ENCODE measurements at places on chromosomes 2 and 18. TPM values are rescaled to one million over a fixed set of nuclear protein-coding genes. Genes with fewer than 3 reads are reported as not detected.

ALPG gene
- not detected for total RNA-seq

MRO gene
- total RNA-seq = 3.5 TPM

ANKRD23 gene
- 1.5 TPM for total RNA-seq

ONECUT2 gene
- under 0.01 TPM for total RNA-seq

FEV gene
- not detected for total RNA-seq

TEX44 gene
- not detected for total RNA-seq

ZNF532 gene
- 73.6 TPM for total RNA-seq

SLC16A14 gene
- 1.3 TPM for total RNA-seq

CROCC2 gene
- total RNA-seq = not detected

ITGB1BP1 gene
- total RNA-seq = 114 TPM

DNA sequence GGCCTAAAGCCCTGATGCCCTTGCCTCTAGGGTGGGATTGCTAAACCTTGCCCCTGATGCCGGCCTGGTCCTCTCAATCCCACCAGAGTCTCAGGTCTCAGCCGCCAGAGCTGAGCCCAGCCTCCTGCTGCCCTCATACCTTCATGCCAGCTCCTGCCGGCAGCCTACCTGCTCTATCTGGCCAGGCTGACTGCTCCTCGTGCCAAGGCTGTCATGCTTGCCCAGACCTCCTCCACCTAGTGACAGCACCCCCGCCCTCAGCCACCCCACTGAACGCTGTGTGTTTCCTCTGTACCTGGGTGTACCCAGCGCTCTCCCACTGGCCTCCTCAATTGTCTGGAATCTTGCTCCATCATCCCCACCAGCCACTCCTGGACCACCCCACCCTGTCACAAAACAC, 120.1 kb downstream of the CACNB4 start:
- no peak for DNase-seq

DNA sequence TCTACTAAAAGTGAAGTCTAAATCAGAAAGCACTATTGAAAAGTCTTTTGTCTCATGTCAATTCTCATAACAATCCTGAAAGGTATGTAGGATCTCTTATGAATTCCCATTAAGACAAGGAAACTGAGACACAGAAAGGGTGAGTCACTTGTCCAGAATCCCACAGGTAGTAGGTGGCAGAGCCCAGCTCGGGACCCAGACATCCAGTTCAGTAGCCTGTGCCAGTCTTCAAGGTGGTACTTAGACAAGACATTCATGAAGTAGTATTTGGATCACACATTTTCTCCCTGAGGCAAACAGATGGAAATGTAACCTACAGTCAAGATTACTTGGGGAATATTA, 14.8 kb upstream of the PARD3B start:
- no peak for DNase-seq

- DNase-seq = no peak
Measured at GRCh38 chr18:8036551-8036950, 469.4 kb downstream of the PTPRM start.

DNA sequence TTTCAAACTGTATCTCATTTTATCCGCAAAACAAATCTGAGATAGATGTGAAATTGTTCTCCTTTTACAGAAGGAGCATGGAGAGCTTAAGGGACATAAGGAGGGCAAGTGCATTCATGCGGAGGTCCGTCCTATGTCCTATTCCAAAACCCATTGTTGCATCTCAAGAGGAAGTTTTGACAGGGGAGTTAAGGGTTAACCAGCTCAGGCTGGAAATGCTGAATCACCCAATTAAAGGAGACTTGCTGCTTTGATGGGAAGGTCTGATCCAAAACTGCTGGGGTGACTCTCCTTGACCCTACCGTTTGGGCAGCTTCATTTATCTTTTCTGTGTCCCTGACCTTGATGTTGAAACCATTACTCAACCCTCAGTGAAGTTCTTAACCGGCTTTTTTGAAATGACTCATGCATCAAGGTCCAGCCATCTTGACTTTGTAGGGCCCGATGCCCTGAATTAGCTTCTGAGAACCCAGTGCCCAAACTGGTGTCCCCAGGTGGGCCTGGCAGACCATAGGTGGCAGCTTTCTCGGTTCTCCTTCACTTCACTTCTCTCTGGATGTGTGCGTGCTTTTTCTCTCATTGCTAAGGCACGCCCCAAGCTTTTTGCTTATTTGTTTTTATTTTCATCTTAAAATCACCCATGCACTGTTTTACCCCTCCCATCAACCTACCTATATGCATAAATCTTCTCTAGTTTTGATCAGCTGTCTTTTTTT, 15.9 kb upstream of the TXNDC2 start:
- no peak for DNase-seq

- DNase-seq = no peak
Measured at GRCh38 chr18:80023173-80023572, 11.1 kb upstream of the RBFA start.

DNA sequence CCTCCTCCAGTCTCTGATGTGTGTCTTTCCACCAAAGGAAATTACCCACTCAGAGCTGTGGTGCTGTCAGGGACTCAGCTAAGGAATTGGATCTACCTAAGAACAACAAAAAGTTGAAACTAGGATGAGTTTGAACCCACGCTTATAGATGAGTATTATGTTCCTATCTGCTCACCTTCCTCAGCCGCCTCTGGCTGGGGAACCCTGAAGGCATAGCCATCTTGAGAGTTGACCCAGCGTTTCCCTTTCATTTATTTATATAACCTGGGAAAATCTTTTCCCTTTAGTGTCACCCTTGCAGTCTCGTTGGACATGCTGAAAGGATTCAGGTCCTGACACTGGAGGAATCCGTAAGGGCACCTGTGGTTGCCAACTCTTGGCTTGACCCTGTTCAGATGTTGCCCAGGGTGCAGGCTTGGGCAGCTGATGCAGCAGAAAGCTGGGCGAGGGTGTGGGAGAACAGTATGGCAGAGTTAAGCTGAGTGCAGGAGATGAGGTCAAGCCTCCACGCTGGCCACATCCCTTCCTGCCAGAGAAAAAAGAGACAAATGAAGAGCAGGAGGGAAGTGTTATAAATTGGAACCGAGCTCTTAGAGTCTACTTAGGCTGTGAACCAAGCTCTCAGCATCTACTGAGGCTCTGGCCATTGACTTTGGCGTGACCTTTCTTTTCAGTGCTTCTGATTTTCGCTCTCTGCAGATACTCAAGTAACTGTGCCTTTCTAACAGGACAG, 1.9 kb downstream of the CDH20 start:
- DNase-seq = no peak

- DNase-seq = no peak
Measured at GRCh38 chr2:72934683-72935610, 17.6 kb downstream of the EMX1 start.

DNA sequence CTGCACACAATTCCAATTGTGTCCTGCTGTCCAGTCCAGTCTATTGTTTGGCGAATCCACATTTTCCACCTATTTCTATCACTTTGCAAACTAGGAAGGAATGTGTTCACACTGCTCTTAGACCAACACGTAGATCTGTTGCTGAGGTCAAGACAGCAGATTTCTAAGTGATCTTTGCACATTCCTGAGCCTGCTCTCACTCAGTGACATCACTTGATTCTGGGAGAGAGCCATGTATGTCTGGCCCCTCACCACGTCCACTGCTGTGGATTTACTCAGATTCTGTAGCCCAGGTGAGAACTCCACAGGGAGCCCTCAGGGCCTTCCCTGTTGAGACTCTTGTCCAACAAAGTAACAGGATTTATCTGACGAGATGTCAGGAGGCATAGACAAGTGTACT, 317.2 kb downstream of the TSN start:
- DNase-seq = no peak

DNA sequence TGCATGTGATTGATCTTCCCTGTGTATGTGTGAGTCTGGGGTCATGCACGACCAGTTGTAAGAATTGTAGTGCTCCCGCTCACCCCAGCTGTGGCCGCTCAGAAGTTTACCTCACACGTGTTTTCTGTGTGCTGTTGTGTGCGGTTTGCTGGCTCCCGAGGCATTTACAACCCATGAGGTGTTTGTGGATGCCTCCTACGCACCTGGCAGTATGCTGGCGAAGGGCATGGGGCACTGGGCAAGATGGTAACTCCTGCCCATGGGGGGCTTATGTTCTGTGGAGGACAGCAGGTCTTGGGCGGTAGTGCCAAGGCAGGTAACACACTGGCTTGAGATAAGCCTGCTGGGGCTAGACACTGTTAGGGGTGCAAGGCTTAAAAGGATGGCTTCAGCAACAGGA, 102.6 kb upstream of the HS6ST1 start:
- no peak for DNase-seq

DNA sequence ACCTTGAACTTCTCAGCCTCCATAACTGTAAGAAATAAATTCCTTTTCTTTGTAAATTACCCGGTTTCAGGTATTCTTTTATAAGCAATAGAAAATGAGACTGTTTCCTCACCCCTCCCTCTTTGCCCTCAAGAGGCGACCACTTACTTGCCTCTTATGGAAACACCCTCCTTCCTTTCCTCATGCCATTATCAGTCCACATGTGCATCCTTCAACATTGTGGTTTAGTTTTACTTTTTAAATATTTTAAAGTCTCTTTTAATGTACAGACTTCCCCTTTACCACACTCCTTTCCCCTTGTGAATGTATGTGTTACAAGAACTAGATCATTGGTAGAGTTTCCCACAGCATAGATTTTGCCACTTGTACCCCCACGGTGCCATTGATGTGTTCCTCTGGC, 202.4 kb upstream of the SIX2 start:
- DNase-seq = no peak

DNA sequence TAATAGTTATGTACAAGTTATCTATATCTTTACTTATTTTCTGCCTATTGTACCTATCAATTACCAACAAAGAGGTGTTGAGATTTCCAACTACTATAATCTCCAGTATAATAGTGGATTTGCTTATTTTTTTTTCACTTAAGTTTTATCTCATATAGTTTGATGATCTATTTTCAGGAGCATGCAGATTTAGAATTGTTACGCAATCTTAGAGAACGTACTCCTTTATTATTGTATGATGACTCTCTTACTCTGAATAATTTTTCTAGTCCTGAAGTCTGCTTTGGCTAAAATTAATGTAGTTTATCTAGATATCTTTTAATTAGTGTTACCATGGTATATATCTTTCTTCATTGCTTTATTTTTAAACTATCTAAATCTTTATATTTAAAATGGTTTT, 205.2 kb downstream of the SCG2 start:
- DNase-seq = no peak

DNA sequence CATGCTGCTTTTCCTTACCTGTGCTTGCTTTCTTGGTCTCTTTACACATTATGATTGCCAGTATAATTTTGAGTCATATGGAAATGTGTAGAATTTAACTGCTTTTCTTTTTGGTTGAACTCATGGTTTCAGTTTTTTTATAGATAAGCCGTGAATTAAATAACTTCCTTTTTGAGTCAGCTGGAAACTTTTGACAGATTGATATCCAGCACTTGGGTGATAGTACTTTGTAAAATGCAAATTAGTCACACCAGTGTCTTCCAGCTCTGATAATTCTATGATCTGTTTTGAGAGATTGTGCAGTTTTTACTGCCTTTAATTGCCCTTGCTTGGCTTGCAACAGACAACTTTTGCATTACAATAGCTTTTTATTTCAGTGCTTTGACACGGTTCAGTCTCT, 86.4 kb downstream of the NCOA1 start:
- no peak for DNase-seq

- DNase-seq = no peak
Measured at GRCh38 chr2:71747559-71747958, 294.2 kb downstream of the DYSF start.

DNA sequence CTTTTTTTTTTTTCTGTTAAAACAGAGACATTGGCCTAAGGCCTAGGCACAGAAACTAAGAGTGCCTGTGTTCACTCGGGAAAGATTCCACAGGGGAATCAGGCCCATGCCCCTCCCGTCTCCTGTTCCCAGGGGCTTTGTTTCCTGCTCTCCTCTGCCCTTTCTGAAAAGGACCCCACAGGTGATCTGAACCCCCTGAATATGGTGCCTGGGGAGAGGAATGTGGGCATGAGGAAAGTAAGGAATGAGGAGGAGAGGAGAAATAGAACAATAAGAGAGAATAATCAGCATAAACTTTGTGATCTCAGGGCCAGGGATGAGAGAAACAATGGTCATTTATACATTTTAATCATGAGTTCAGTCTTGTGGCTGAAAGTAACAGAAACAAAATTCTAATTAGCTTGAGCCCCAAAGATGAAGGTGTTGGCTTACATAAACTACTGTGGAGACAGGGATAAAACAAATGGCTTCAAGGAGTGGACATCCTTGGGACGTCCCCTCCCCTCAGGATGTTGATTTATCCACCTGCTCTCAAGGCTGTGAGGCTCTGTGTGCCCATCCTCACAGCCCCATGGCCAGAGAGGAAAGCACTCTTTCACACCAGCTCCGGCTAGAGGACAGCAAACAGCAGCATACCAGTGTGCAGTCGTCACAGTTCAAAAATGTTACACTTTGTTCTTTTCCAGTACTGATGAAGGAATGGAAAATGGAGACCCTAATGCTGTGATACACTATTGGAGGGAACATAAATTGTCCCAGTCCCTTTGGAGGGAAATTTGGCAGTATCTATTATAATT, 46.4 kb upstream of the MRPL33 start:
- no peak for DNase-seq

DNA sequence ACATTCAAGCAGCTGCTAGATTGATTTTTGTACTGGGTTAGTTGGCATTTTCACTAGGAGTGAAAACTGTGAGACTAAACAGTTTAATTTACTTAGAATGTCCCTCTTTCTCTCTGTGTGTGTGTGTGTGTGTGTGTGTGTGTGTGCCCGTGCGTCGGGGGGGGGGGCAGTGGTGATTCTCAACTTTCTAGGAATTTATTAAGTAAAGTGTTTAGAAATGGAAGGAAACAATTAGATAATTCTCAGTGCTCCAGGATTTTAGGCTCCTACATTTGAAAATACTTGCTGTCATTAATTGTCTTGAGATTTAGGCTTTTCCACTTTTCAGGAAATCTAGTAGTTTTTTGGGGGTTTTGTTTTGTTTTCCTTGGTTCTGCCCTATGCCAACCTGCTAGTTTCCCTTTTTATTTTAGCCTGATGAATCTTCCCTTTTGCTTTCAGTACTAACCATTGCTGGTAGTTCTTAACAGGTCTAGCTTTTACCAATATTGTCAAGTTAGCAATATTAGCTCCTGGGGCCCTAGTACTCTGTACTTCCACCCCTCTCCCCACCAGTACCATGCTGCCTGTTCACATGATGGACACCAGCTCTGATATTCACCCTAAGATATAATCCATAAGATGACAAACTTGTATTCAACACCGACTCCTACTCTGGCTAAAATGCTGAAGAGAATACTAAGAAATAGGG, 4.9 kb downstream of the EPAS1 start:
- no peak for DNase-seq

DNA sequence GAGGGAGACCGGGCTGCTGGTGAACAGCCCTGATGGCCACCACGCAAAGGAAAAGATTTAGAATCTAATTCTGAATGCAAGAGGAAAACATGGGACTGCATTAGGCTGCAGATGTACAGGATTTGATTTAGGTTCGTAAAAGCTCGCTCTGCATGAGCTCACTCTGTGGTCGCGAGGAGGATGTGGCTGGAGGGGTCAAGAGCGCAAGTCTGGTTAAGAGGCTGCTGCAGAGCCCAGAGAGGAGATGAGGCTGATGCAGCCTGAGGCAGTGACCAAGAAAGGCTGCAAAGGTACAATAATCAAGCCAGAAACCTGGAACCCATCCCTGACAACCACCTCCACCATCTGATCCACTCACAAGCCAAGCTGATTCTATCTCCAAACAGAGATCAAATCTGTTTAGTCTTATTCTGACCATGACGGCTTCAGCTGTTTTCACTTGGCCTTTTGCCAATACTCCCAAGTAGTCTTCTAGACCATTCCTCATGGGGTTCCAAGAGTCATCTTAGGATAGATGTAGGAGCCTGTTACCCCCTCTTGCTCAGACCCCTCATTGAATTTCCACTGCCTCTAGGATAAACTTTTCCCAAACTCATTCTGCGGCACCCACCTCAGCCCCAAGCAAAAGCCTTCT, 58.9 kb upstream of the ARL4C start:
- DNase-seq = no peak
